ENCODE measurements at places on chromosomes 13 and 19. TPM values are rescaled to one million over a fixed set of nuclear protein-coding genes. Genes with fewer than 3 reads are reported as not detected.

The EXOC3L2 gene
- total RNA-seq: 3.4 TPM

The CCL25 gene
- total RNA-seq: not detected

The ZNF506 gene
- total RNA-seq: 71.4 TPM

The ZNF284 gene
- 5.7 TPM for total RNA-seq

The TMEM221 gene
- total RNA-seq: 0.53 TPM

The ZFP36 gene
- 13.0 TPM for total RNA-seq

The MAST1 gene
- total RNA-seq: 0.74 TPM

The C13orf42 gene
- not detected for total RNA-seq

The FGF21 gene
- not detected for total RNA-seq

The ATCAY gene
- 1.3 TPM for total RNA-seq

The R3HDM4 gene
- 16.0 TPM for total RNA-seq

The STXBP2 gene
- total RNA-seq: 9.9 TPM

The SGCG gene
- 19.7 TPM for total RNA-seq

The RAP2A gene
- total RNA-seq: 74.6 TPM

The FXYD1 gene
- 26.9 TPM for total RNA-seq

The ITGBL1 gene
- total RNA-seq: 8.5 TPM

The COLGALT1 gene
- total RNA-seq: 31.7 TPM

All from urinary bladder (tissue), 4 donors.